ENCODE measurements at places on chromosomes 16 and 17.

DNA sequence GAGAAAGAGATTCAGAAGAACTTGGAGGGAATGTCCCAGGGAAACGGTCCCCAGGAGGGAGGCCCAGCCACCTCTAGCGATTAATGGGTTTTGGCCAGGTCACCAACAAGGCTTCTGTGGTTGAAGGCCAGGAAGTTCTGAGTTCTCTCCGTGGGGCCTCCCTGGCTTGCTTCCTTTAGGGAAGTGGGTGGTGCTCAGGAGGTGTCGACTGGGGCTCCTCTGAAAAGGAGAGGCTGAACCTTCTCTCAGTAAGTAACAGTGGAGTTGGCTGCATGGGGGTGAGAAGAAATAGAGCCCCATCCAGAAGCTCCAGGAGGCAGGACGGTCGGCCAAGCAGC lies 77.1 kb upstream of the GSE1 start:
- DNase-seq, result peak; percentile 56

DNA sequence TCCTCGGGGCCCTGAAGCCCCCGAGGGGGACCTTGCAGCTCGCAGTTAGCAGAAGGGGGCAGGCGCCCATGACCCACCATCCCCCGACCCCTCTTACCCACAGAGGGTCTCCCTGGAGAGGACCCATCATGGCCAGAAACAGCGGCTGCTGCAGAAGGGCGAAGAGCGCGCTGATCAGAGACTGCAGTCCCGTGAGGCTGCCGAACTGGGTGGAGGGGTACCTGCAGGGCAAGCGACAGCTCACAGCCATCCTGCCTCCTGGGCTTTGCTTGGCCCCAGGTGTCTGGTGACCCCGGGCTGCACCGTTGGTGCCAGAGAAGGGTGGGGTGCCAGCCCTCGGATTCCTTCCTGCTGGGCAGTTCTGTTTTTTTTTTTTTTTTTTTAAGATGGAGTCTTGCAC lies 13.9 kb upstream of the PITPNA start:
- DNase-seq, result peak; percentile 39

- DNase-seq, result no peak
These were observed 151.3 kb upstream of the ZFHX3 start for GRCh38 chr16:73199214-73199613.

DNA sequence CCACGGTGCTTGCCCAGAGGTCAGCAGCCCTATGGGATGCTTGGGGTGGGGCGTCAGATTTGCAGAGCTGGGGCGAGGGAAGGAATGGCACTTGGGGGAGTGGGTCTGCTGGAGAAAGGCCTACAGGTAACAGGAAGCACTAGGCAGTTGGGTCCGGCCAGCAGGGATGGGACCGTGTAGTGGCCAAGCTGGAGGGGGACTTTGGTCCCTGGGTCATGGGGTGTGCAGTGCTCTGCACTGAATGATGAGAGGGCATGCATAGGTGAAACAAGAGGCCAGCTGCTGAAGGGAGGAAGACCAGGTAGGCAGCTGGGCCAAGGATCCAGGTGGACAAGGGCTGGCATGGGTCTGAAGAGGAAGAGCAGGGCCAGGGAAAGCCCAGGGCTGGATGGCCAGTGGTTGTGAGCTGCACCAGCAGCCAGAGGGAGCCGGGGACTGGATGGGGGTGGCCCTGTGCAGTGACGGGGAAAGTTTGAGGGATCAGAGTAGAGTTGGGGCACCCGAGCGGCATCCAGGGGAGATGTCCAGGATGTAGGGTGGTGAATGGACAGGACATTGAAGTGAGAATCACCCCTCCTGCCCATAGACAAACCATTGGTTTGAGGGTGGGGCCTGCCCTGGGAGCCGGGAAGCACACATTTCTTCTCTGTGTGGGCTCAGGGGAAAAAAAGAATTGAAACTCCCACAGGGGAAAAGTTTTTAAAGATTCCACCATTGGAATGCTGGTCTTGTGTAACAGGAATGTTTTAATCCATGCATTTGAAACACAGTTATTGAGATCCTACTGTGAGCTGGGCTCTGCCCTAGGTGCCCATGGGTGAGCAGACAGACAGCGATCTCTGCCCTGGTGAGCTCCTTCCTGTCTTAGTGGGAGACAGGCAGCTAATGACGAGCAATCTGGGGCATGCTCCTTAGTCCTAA lies 25.1 kb downstream of the RAI1 start:
- DNase-seq, result no peak

DNA sequence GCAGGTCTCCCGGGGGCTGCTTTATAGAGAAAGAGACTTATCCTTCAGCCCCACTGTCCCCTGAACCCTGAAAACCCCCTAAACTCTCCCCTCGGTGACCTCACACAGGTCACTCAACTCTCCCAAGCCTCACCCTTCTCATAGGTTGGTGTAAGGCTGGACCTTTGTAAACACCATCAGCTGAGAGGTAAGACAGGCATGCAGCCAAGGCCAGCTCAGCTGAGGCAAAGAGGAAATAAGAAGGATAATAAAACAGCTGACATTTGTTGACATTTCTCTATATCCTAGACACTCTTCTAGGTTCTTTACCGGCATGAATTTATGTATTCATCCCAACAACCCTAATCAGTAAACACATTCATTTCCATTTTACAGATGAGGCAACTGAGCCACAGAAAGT lies 134.3 kb downstream of the CCT6B start:
- no peak for DNase-seq

GRCh38 chr17:80931421-80932265 lies 60.0 kb upstream of the CHMP6 start:
- DNase-seq, result no peak

- DNase-seq, result peak; percentile 4
These were observed 27.9 kb upstream of the OR4D1 start for GRCh38 chr17:58120195-58120822.

DNA sequence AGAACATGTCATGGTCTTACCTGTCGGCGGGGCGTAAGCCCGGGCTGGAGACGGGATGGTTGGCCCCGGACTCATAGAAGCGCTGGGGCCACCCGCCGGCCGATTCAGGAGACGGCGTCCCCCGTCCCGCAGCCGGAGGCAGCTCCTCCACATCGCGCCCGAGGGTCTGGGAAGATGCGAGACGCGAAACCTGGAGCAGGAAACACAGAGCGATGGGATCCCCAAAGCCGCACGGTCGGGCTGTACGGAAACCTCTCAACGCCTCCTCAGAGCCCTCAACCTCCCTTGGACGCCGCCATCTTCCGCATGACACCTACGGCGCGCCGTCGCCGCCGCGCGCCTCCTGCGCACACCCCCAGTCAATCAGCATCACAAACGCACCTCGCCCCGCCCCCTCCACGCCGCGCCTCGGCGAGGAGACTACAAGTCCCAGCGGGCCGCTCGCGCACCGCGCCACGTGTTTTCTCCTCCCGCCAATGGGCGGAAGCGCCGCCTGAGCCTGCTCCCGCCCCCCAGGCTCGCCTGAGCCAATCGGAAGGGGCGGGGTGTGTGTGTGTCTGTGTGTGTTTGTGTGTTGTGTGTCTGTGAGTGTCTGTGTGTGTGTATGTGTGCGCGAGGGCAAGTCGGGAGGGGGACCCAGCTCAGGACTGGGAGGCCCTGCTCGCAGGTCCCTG lies at the start of the genes ATPAF2 and GID4:
Gene ATPAF2 (minus strand): TSS at position 308 of the 674 bp plus-strand sequence. CDS start 155 bp downstream, at position 153.
Gene GID4 (plus strand): TSS at position 548 of the 674 bp plus-strand sequence. CDS start 57 bp downstream, at position 605.
- peak; percentile 99 for DNase-seq

- no peak for DNase-seq
These were observed 19.7 kb downstream of the ALKBH5 start for GRCh38 chr17:18203308-18203707.

DNA sequence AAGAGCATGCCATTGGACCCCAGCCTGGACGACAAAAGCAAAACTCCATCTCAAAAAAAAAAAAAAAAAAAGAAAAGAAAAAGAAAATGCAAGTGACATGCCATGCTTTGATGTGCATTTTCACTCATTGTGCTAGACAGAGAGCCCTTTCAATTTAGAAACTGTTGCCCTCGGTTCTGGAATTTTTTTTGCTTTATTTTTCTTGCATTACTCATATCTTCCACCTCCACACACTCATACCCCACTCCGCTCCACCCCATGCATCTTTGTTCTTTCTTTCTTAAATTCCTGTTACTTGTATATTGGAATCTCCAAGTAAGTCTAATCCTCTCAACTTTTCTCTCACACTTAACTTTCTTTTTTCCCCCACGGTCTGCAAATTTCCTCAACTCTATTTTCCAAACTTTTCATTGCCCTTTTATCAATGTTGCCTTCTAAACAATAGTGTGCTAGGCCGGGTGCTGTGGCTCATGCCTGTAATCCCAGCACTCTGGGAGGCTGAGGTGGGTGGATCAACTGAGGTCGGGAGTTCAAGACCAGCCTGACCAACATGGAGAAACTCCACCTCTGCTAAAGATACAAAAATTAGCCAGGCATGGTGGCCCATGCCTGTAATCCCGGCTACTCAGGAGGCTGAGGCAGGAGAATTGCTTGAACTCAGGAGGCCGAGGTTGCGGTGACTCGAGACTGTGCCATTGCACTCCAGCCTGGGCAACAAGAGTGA lies 16.8 kb upstream of the SUZ12 start:
- no peak for DNase-seq

DNA sequence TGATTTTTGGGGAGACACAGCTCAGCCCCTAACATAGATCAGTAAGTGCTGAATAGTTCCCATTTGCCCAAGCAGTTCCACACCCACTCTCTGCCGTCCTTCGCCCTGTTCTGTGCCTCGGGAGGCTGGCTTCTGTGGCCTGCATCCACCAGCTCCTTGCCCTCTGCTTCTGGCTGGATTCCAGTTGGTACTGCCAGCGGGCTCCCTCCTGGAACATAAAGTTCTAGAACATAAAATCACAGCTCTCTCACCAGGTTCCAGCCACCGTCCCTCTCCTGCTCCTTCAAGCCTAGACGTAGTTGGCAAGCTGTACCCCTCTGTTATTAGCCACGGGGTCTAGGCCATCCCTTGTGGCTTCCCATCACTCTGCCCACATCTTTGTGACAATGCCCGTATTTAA lies 3.9 kb upstream of the MRPS23 start:
- DNase-seq, result no peak

- no peak for DNase-seq
These were observed 21.5 kb downstream of the ABCC1 start for GRCh38 chr16:15970743-15971439.

- no peak for DNase-seq
These were observed 16.7 kb upstream of the JPH3 start for GRCh38 chr16:87585442-87586200.

- no peak for DNase-seq
These were observed 4.3 kb downstream of the SMIM5 start for GRCh38 chr17:75637551-75637950.

Data from CD14-positive monocyte (primary cell).